ENCODE measurements at places on chromosomes 13 and 19.

GRCh38 chr19:38850976-38851621, 1.3 kb upstream of the HNRNPL start:
- DNase-seq = no peak

- DNase-seq = peak; percentile 26
These were observed 126.5 kb downstream of the NALCN start for GRCh38 chr13:101289764-101290163.

DNA sequence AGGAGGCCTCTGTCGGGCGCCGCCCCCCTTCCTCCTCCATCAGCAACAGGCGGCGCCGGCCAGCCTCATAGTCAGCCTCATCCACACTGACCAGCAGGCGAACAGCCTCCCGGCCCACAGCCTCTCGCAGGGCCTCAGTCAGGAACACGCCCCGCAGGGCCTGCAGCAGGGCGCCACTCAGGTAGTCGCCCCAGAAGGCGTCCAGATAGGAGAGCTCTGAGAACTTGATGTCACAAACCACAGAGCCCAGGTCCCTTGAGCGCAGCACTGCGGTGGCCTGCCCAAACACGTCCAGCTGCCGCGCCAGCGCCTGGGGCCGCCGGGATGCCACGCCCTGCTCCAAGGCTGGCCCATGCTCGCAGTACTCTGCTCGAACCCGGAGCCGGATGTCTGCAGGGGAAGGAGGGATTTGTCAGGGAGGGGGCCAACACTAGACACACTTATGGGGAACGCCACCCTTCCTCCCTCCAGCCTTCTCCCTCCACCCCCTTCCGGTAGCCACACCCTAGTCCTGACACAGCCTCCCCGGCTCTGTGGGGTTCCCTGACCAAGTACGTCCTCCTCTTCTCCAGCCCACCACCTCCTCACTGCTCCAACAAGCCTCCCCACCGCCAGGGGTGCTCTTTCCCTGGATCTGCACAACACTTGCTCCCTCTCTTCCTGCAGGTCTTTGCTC, 17.9 kb downstream of the DEDD2 start:
- DNase-seq = no peak

DNA sequence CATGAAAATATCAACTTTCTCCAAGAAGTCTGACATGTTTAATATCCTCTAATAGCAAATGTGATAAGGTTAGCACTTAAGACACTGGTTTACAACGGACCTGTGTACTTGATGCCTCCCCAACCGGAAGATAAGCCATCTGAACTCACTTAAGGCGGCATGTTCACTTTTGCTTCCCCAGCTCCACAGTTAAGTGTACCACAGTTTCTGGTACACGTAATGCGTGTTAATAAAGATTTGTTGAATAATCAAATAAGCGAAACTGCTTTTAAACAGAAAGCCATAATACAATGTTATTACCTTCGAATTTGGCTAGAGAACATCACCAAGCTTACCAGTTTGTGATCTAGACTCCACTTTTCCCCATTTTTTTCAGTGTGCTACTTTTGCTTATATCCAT, 1.4 kb upstream of the PAN3 start:
- DNase-seq = no peak

DNA sequence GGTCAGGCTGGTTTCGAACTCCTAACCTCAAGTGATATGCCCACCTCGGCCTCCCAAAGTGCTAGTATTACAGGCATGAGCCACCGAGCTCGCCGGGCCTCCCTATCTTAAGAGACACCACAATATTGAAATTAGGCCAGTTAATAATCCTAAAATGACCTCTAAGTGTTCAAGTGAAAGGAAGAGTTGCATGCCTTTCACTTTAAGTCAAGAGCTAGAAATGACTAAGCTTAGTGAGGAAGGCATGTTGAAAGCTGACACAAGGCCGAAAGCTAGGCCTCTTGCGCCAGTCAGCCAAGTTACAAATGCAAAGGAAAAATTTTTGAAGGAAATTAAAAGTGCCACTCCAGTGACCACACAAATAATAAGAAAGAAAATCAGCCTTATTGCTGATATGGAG, 144.5 kb upstream of the FNDC3A start:
- no peak for DNase-seq
